Spinal cord (tissue), 10 donors: ENCODE measurements at places on chromosomes 1 and 21. TPM values are rescaled to one million over a fixed set of nuclear protein-coding genes. Genes with fewer than 3 reads are reported as not detected.

KRTCAP2 gene
- 132 TPM for polyA plus RNA-seq

MFSD2A gene
- polyA plus RNA-seq, result 42.9 TPM

CPLANE2 gene
- 14.3 TPM for polyA plus RNA-seq

NEK2 gene
- polyA plus RNA-seq, result 9.5 TPM

SLAMF9 gene
- polyA plus RNA-seq, result not detected

MTARC1 gene
- 31.6 TPM for polyA plus RNA-seq

FAM43B gene
- polyA plus RNA-seq, result 14.1 TPM

TAS1R1 gene
- polyA plus RNA-seq, result 0.47 TPM

ITLN1 gene
- polyA plus RNA-seq, result not detected

ADGRL4 gene
- 8.4 TPM for polyA plus RNA-seq

SLC37A1 gene
- 32.3 TPM for polyA plus RNA-seq

NEGR1 gene
- polyA plus RNA-seq, result 70.2 TPM

SEMA6C gene
- 47.8 TPM for polyA plus RNA-seq

ZSCAN20 gene
- polyA plus RNA-seq, result 3.1 TPM

FCGR3B gene
- polyA plus RNA-seq, result 1.9 TPM

RBM11 gene
- polyA plus RNA-seq, result 10.1 TPM

ERMAP gene
- 11.0 TPM for polyA plus RNA-seq

HUNK gene
- 8.2 TPM for polyA plus RNA-seq

CCDC185 gene
- 0.16 TPM for polyA plus RNA-seq

C1orf185 gene
- polyA plus RNA-seq, result not detected

NKAIN1 gene
- 56.5 TPM for polyA plus RNA-seq

FAM3B gene
- 0.24 TPM for polyA plus RNA-seq

SHE gene
- polyA plus RNA-seq, result 6.7 TPM

TMEM240 gene
- 47.7 TPM for polyA plus RNA-seq

SGIP1 gene
- polyA plus RNA-seq, result 38.8 TPM

RAD54L gene
- polyA plus RNA-seq, result 8.3 TPM

KCNE2 gene
- 0.86 TPM for polyA plus RNA-seq

PTGER3 gene
- 21.3 TPM for polyA plus RNA-seq

INTS11 gene
- polyA plus RNA-seq, result 146 TPM

CASZ1 gene
- 14.4 TPM for polyA plus RNA-seq

CELA2B gene
- 0.78 TPM for polyA plus RNA-seq

CREG1 gene
- 68.6 TPM for polyA plus RNA-seq

SPRR2A gene
- not detected for polyA plus RNA-seq
